SJCRH30 (cell line): ENCODE measurements at places on chromosomes 5 and 9. TPM values are rescaled to one million over a fixed set of nuclear protein-coding genes. Genes with fewer than 3 reads are reported as not detected.

DNA sequence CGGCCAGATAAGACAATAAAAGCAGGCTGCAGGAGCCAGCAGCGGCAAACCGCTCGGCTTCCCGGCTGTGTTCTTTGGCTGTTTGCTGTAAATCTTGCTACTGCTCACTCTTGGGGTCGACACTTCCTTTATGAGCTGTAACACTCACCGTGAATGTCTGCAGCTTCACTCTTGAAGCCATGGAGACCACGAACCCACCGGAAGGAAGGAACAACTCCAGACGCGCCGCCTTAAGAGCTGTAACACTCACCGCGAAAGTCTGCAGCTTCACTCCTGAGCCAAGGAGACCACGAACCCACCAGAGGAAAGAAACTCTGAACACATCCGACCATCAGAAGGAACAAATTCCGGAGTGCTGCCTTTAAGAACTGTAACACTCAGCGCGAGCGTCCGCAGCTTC, 451.7 kb downstream of the AGTPBP1 start:
- no peak overlapping the region for H3K4me3 ChIP-seq
- no peaks in the 10 kb centered on the region for H3K4me1 ChIP-seq
- H3K27ac ChIP-seq, result no peak overlapping the region
- no peaks in the 10 kb centered on the region for H3K36me3 ChIP-seq

DNA sequence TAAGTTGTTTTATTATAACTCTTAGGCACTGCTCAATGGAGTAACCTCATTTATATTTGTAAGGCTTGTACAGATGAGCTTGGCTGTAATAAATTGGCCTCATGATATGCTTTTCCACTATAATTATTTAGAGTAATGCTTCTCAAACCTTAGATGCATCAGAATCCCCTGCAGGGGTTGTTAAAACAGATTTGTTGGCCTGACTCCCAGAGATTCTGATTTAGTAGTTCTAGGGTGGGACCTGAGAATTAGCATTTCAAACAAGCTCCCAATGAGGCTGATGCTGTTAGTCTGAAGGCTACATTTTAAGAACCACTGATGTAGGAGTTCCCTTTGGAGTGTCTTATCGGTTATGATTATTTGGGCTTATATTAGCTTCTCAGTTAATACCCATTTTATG, 38.2 kb upstream of the ARSB start:
- no peaks in the 10 kb centered on the region for H3K36me3 ChIP-seq
- no peak for DNase-seq
- H3K27me3 ChIP-seq, result no peaks in the 10 kb centered on the region
- no peak overlapping the region for H3K4me3 ChIP-seq

Gene CDH6
- total RNA-seq, result 8.3 and 8.7 TPM in 2 replicates

GRCh38 chr9:82466616-82467260, 478.2 kb downstream of the SPATA31D1 start:
- H3K4me1 ChIP-seq, result no peaks in the 10 kb centered on the region
- DNase-seq, result peak; percentile 26
- no peaks in the 10 kb centered on the region for H3K36me3 ChIP-seq
- no peak overlapping the region for H3K4me3 ChIP-seq

- no peak for DNase-seq
- H3K36me3 ChIP-seq, result no peaks in the 10 kb centered on the region
- peaks cover 18% of the 10 kb centered on the region for H3K4me1 ChIP-seq
- H3K27ac ChIP-seq, result no peak overlapping the region
- H3K27me3 ChIP-seq, result no peaks in the 10 kb centered on the region
Measured at GRCh38 chr5:142484821-142485387, 160.1 kb upstream of the SPRY4 start.

Gene STX17
- 17.2 and 18.1 TPM in 2 replicates for total RNA-seq
